ENCODE measurements at places on chromosomes 4 and X. TPM values are rescaled to one million over a fixed set of nuclear protein-coding genes. Genes with fewer than 3 reads are reported as not detected.

The CENPVL2 gene
- total RNA-seq = not detected

The PDE6B gene
- total RNA-seq = 0.03 TPM

The SRPK3 gene
- 33.6 TPM for total RNA-seq

The GABRA4 gene
- not detected for total RNA-seq

The NEIL3 gene
- 15.7 TPM for total RNA-seq

DNA sequence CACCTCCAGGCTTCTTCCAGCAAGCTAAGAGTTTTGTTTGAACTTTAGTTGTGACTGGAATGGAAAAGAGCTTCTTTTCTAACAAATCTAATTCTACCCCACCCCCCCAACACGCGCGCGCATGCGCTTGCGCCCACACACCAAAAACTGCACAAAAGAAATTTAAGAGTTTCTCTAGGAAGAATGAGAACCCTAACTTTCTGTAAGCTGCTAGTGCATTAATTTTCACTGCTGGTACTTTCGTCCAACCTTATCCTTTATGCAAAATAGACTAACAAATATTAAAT, 9.0 kb upstream of the INTU start:
- no peaks in the 10 kb centered on the region for H3K27me3 ChIP-seq
- no peaks in the 10 kb centered on the region for H3K4me1 ChIP-seq
- H3K36me3 ChIP-seq = no peaks in the 10 kb centered on the region

DNA sequence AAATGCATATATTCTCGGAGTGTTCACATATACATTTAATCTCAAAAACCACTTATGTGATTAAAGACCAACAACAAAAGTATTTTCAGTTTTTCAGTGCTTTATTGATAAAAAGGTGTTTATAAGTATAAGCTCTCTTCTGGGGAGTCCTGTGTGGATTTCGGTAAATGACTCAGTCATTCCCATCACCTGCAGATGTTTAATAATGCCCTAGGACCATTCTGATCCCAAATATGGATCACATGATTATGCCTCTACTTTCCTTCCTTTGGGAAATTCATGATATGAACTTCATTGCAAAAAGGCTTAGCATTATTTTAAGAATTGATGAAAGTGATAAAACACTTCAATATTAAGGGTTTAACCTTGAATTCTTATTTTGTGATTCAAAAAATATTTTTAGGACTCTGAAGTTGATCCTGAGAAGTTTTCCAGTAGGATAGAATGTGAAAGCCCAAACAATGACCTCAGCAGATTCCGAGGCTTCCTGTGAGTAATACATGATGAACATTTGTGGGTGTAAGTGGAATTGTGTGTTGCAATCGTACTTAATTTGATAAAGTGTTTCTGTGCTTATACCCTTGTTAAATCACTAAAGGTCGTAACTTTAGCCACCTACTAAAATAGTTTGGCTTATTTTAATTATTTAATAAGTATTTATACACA, 40.2 kb downstream of the ATP10D start:
- no peaks in the 10 kb centered on the region for H3K36me3 ChIP-seq
- DNase-seq = no peak
- no peaks in the 10 kb centered on the region for H3K27me3 ChIP-seq
- H3K4me3 ChIP-seq = no peak overlapping the region
- peak overlapping the region; percentile 3 for H3K27ac ChIP-seq

DNA sequence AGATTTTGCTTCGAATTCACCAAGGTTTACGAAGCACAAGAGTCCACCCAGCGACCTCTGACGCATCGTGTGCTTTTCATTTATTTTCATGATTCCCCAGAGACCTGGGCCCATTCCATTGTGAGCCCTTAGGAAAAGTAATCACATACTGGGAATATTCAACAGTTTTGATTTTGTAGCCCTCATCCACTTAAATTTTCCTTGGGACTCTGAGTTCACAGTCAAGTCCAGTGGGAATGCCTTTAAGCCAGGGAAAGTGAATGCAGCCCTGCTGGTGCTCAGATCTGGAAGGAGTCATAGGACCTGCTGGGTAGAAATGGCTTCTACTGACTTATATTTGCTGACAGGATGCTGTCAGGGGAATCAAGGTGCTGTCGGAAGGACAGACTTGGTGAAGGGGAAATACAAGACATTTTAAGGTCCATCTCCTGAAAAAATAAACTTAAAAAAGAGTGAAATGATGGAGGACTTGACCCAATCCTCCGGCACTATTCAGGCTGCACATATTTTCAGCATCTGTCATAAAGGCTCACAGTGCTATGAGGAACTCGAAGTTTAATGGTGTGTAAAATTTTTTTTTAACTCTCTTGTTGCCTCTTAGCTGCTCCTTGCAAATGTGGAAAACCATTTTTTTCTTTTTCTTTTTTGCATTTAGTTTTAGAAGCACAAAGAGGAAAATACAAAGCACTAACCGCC, 204.9 kb downstream of the MID1 start:
- no peaks in the 10 kb centered on the region for H3K27me3 ChIP-seq
- H3K4me1 ChIP-seq = peaks cover 18% of the 10 kb centered on the region
- H3K36me3 ChIP-seq = no peaks in the 10 kb centered on the region
- H3K4me3 ChIP-seq = no peak overlapping the region
- no peak for DNase-seq

DNA sequence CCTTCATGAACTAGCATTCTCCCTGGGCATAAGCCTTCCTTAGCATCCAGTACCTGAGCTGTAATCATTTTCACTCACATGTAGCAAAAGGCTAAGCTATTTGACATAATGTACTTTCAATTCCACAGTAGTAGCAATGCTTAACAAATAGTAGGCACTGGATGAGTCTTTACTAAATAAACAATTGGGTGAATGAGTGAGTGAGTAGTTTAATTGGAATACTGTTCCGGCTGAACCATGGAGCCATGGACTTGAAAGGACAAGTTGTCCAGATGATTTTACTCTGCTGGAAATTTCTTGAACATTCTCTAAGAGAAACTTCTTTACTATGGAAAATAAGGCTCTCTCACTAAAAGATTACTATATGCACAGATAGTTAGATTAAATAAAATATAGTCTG, 159.3 kb downstream of the FAM47B start:
- H3K36me3 ChIP-seq = no peaks in the 10 kb centered on the region
- no peak overlapping the region for H3K27ac ChIP-seq
- H3K4me3 ChIP-seq = no peak overlapping the region
- DNase-seq = no peak
- H3K27me3 ChIP-seq = no peaks in the 10 kb centered on the region
- no peaks in the 10 kb centered on the region for H3K4me1 ChIP-seq

GRCh38 chr4:118351851-118352827, 664 bp downstream of the PRSS12 start:
- no peaks in the 10 kb centered on the region for H3K36me3 ChIP-seq
- H3K4me3 ChIP-seq = peak overlapping the region; percentile 74
- peak; percentile 45 for DNase-seq
- H3K27ac ChIP-seq = peak overlapping the region; percentile 48

Data from SJCRH30 (cell line).